ENCODE measurements at places on chromosomes 5 and 9. TPM values are rescaled to one million over a fixed set of nuclear protein-coding genes. Genes with fewer than 3 reads are reported as not detected.

- no peak for DNase-seq
These were observed 398.5 kb upstream of the SLC24A2 start for GRCh38 chr9:20187318-20187717.

DNA sequence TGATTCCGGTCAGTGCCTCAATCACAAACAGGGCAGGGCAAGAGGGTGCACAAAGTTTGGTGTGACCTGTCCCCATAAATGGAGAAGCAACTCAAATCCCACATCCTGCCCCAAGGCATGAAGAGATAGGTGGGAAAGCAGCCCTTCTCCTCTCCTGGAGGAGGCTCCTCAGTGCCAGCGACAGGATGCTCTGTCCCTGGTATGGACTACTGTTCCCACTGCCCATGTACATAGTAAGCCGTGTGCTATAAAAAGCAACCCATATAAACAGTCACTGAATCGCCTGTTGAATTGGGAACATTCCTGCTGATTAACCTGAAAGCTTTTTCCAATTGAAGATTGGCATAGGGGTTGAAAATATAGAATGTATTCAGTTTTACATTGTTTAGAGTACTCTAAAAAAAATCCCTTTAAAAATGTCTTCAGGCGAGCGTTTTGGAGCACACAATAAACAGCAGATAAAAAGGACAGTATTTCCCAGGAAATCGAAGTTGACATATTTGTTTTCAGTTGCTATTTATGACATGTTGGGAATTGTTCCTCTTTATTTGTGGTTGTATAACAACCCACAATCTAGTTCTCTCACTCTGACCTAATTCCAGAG, 513.9 kb downstream of the DIRAS2 start:
- DNase-seq, result no peak

GRCh38 chr5:307306-307705, 14.2 kb upstream of the AHRR start:
- no peak for DNase-seq

Gene CRHBP
- total RNA-seq, result 0.20 TPM

DNA sequence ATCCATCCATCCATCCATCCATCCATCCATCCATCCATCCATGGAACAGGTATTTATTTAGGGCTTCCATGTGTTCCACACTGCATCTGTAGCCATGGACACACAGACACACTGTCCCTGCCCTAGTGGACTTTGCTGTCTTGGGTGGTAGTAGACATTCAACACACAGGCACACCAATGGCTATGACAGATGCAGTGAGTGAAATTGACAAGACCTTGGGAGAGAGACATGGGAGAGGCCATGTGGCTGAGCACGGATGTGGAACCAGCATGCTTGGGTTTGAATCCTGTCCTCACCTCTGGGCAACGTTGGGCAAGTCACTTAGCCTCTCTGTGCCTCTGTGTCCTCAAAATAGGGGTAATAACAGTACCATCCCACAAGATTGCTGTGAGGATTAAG, 45.3 kb downstream of the STOM start:
- no peak for DNase-seq

Gene SOHLH1
- total RNA-seq, result not detected

- DNase-seq, result no peak
These were observed 66.3 kb upstream of the PAPPA start for GRCh38 chr9:116087246-116087645.

Gene PRR16
- not detected for total RNA-seq

GRCh38 chr9:87677776-87678587, 47.9 kb upstream of the CTSL start:
- DNase-seq, result no peak

Gene LCN15
- not detected for total RNA-seq

GRCh38 chr9:109132567-109133021, 12.8 kb upstream of the TMEM245 start:
- no peak for DNase-seq

Gene IRF1
- total RNA-seq, result 228 TPM

Gene TAS2R1
- not detected for total RNA-seq

- no peak for DNase-seq
These were observed 265.1 kb upstream of the PANK3 start for GRCh38 chr5:168844016-168844921.

DNA sequence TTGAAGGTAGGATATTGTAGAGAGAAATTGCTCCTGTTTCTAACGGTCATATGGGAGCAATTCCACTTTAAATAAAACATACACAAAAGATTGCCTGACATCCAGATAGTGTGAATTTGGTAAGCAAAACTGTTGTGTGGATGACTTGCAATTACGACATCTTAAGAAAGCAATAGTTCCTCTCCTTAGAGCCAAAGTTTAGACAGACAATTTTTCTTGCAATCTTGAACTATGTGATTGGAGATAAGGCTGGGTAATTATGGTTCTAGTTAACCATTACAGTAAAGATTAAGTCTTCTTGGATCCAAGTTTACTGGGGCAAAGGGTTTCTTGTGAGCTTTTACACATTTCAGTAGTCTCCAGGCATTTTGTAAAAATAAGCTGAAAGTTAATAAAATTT, 1080.6 kb upstream of the CDH6 start:
- DNase-seq, result no peak

DNA sequence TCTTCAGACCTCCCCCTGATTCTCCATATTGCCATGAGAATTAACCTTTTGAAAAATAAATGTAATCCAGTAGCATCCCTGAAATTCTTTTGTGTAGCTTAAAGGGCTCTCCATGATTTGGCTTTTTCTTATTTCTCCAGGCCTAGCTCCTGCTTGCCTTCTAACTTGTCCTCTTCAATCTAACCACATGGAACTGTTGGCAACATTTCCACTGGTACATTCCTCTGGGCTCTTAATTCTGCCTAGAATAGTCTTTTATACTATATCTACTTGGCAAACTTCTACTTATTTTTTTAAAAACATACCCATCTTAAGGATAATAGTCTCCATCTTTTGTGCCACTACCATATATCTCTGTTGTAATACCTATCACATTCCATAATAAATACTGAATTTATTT, 54.1 kb downstream of the GNG10 start:
- no peak for DNase-seq

Gene ZFP37
- total RNA-seq, result 1.8 TPM
